ENCODE measurements at places on chromosomes 3 and 15.

- no peak for DNase-seq
These were observed 33.7 kb upstream of the MAGEF1 start for GRCh38 chr3:184745526-184745925.

GRCh38 chr3:142394921-142395622 lies 52.8 kb downstream of the XRN1 start:
- DNase-seq: no peak

DNA sequence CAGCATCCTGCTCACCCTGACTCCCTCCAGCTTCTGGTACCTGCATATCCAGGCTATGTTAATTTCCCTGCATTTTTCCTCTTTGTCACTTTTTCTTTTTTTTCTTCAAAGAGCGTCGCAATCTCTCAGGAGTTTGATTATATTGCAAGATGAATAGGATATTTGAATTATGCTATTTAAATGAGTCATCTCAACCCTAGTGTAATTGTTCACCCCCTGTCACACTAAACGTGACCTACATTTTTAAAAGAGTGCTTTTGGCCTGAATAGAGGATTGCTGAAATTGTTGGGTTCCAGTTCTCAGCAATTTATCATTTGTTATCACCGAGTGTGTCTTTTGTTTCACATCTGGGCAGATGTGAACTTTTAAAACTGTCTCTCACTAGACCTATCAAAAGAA lies 294.7 kb downstream of the SOX2 start:
- no peak for DNase-seq

GRCh38 chr3:113222451-113223086 lies 11.2 kb downstream of the BOC start:
- no peak for DNase-seq

GRCh38 chr3:196238612-196239560 lies 22.6 kb downstream of the SLC51A start:
- DNase-seq: no peak

DNA sequence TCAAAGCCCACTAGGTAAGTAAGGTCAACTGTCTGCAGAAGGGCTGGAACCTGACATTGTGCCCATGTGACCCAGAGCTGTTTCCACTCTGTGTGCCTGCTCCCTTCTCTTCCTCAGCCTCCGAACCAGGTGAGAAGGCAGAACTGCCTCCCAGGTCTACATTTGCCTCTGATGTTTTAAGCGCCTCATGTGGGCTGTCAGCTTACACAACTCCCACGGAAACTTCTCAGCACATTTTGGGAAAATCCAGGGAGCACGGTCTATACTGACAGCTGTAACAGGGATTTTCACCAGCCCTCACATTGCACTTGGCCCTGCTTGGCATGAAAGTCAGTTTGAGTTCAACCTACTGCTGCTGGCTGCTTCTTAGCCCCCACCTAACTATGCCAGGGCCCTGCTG lies 46.9 kb upstream of the SLC24A5 start:
- DNase-seq: no peak

GRCh38 chr3:63094642-63095408 lies 183.3 kb upstream of the SYNPR start:
- no peak for DNase-seq

DNA sequence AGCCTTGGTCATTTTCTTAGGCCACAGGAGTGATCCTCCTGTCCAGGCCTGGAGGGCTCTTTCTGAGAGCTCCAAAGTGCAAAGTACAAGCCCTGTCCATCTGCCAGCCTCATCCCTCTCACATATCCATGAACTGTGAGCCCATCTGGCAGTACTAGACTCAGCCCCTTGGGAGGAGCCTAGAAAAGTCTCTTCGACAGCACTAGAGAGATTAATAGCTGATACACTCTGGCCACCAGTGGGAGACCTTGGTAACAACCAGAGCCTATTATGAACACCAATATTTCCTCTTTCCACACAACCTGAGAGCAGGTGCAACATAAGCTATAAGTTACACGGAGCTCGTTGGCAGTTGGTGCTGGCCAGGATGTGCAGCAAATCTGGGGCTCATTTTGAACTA lies 59.5 kb upstream of the DCLK3 start:
- DNase-seq: no peak

GRCh38 chr3:43011638-43012037 lies 32.5 kb downstream of the GASK1A start:
- DNase-seq: no peak

GRCh38 chr3:165746874-165747273 lies 90.3 kb downstream of the BCHE start:
- DNase-seq: no peak

GRCh38 chr3:94627689-94628088 lies 564.8 kb downstream of the NSUN3 start:
- no peak for DNase-seq

DNA sequence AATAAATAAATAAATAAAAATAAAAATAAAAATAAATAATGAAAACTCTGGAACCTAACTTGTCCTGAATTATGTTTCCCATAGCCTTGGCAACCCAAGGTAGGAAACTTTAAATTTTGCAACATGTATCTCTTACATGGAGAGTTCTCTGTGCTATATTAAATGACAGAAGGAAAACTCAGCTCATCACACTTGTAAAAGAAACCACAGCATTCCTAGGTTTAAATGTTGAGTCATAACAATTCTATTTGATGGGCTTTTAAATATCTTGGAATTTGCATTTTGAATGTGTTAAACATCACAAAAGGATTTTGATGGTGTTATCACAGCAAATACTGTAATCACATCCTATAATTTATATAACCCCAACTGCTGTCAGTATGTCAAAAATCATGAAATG lies 144.2 kb downstream of the LRTM1 start:
- no peak for DNase-seq

GRCh38 chr3:102661707-102662497 lies 227.1 kb downstream of the ZPLD1 start:
- no peak for DNase-seq

DNA sequence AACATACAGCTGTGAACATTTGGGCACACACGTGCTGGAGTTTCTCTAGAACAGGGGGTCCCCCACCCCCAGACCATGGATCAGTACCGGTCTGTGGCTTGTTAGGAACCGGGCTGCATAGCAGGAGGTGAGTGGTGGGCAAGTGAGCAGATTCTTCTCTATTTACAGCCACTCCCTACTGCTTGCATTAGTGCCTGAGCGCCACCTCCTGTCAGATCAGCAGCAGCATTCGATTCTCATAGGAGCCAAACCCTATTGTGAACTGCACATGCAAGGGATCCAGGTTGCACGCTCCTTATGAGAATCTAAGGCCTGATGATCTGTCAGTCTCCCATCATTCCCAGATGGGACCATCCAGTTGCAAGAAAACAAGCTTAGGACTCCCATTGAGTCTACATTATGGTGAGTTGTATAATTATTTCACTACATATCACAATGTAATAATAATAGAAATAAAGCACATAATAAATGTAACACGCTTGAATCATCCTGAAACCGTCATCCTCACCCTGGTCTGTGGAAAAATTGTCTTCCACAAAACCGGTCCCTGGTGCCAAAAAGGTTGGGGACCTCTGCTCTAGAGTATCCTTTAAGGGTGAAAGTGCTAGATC lies 25.8 kb downstream of the CHRM5 start:
- peak; percentile 16 for DNase-seq

DNA sequence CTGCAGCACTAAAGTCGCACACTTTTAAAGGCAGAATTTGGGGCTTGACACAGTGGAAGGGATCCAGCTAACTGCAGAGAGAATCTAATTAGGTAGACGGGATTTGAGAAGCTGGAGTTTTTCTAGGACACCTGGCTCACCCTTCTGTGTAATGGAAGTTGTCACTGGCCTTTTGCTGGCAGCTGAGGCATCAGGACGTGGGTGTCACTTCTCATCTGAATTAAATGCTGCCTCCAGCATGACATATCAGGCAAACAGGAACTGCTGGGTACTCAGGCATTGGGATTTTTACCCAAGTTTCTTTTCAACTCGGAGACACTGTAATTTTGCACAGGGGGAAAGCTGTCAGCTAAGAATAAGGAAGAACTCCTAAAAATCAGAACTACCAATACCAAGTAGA lies 861.9 kb upstream of the ARPP21 start:
- no peak for DNase-seq
